Activated CD4-positive, alpha-beta T cell treated with anti-CD3 and anti-CD28 coated beads, Interleukin-2, amount 10 ng/mL, durations not matched to agents 7 days and 5 days (primary cell): ENCODE measurements at places on chromosomes 7 and 10.

DNA sequence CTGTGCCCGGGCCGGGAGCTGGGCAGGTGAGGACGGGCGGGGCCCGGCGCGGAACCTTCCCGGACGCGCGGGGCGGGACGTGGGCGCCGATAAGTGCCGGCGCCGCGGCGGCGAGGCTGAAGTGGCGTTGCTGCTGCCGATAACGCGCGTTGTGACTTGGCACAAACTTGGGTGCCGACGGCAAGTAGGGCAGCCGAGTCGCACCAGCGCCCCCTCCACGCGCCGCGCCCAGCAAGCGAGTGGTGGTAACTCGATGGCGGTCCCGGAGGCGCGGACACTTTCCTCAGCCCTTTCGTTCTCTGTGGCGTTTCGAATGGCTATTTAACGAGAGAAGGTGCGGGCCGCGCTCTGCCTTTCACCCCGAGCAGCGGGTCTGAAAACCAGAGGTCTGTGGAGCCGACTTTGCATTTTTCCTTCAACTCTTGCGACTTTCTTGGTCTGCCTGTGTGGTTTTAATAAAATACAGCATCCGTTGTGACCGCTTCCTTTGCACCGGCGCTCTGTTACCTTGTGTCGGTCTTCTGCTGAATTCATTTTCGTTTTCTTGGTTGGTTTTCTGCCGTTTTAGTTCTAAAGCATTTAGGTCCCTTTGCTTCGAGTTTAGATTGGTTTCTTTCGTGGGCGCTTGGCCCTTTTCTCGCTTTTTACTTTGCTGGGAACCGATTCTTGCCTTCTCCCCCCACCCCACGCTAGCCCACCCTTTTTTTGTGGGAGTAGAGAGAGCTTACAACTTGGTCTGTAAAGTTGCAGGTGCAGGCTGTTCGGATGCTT is 701 bp downstream of the STK17A start:
- peak; percentile 77 for DNase-seq

DNA sequence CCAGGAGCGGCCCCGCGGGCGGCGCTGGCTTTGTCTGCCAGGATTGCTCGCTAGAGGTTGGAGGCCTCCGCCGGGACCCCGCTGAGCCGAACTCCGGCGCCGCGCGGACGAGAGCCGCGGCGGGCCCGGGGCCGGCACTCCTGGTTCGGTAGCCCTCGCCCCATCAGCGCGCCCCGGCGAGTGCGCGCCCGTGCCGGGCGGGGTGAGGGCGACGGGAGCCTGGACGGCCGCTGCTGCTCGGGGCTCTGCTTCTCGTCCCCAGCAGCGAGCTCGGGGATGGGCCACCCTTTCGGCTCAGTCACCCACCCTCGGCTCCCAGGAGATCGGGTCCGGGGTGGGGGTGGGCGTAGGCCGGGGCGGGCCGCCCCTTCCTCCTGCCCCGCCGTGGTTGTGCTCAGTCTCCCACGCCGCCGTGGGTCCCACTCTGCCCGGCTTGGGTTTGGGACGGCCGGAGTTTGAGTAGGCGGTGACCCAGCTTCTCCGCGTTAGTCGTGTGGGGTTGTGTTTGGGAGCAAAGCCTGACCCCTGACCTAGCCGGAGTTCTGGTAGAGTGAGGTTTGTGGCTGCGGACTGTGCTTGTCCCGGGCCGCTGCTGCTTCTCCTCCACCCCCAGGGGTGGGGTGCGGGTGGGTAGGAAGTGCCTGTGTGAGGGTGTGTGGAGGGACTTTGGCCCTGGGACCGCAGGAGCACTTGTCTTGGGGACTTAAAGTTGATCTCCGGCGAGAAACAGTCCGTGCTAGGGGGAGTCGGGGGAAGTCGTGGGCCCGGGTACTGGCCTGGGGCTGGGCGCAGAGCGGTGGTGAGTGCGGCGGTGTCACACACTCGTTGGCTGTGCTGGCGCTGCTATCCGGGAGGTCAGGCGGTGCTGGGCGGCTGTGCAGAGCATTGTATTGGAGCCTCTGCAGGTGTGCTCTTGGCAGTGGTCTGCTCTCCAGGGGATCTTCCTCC is 677 bp downstream of the TSPAN14 start:
- DNase-seq: no peak

GRCh38 chr7:36301914-36302771 is 87.5 kb upstream of the ANLN start:
- no peak for DNase-seq

DNA sequence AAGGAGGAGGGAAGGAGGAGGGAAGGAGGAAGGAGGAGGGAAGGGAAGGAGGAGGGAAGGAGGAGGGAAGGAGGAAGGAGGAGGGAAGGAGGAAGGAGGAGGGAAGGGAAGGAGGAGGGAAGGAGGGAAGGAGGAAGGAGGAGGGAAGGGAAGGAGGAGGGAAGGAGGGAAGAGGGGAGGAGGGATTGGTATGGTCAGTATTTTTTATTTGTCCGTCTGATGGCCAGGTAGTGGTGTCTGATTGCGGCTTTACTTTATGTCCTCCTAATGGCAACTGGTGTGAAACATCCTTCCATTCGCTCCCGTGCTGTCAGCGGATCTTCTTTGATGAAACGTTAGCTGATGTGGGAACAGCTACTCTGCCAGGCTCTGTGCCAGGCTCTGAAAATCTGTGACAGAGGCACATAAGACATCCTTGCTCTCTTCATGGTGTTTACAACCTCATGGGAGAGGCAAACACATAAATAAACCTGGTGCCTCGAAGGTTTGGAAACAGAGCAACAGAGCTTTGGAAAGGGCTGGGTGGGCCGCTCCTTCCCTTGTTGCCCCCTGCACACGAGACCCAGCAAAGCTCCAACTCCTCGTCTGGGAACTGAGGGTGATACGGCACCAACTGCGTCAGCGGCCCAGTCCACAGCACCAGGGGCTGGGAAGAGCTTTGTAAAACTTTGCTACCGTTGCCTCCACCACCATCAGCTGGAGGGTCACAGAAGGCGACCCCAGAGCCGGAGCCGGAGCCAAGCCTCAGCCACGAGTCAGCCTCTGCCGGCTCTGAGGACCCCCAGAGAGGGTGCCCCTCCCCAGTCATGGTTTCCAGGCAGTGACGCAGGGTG is 40.3 kb downstream of the PDGFA start:
- no peak for DNase-seq

GRCh38 chr7:46168671-46169383 is 247.8 kb upstream of the IGFBP3 start:
- no peak for DNase-seq

GRCh38 chr7:149126662-149127266 is 640 bp upstream of the ZNF425 start:
- peak; percentile 61 for DNase-seq

GRCh38 chr10:93293999-93294398 is 188.1 kb downstream of the MYOF start:
- DNase-seq: no peak

- no peak for DNase-seq
These were observed 163.0 kb downstream of the SUGCT start for GRCh38 chr7:40297741-40298311.

- DNase-seq: no peak
These were observed 196.6 kb upstream of the TMEM196 start for GRCh38 chr7:19969859-19970493.

GRCh38 chr7:85426487-85426960 is 239.7 kb upstream of the SEMA3D start:
- no peak for DNase-seq

DNA sequence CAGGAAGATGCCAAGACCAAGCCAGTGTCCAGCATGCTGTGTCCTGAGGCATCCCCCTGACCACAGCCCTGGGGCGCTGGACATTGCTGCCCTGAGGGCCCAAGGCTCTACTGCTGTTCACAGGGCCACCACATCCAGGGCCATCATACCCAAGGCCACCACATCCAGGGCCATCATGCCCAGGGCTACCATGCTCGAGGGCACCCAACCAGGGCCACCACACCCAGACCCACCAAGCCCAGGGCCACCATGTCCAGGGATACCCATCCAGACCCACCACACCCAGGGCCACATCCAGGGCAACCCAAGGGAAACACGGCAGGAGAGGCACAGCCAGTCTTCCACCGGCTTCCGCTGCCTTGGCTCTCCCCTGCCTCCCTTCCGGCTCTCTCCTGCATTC is 17.1 kb downstream of the STK32C start:
- no peak for DNase-seq

DNA sequence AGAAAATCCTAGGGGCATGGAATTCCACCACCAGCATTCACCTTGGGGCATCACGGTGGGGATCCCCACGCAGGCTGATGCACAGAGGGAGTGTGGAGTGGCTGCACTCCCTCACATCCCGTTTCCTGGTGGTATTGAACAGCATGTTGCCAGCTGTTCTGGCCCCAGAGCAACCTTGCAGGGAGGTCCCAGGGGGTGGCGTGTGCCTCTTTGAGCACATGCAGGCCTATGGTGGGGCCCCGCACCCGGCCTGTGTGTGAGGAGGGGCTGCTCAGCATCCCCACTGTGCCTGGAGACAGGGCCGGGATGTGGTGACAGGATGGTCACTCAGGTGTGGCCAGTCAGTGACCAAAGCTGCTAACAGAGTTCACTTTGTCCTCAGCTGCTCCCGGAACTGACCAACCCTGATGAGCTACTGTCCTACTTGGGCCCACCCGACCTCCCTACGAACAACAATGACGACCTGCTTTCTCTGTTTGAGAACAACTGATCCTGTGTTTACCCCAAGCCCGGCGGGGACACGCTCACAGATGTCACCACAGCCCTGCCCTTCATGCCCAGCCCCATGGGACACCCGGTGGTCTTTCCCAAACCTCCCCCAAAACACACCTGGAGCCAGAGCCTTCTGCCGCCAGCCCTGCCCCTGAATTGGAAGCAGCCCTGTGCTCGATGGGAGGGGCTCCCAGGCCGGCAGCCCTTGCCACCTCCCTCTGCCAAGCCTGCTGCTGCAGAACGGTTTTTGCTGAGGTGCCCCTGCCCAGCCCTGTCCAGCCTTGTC is 18.7 kb downstream of the ZMIZ2 start:
- DNase-seq: no peak
